ENCODE measurements at places on chromosomes 1 and 21.

DNA sequence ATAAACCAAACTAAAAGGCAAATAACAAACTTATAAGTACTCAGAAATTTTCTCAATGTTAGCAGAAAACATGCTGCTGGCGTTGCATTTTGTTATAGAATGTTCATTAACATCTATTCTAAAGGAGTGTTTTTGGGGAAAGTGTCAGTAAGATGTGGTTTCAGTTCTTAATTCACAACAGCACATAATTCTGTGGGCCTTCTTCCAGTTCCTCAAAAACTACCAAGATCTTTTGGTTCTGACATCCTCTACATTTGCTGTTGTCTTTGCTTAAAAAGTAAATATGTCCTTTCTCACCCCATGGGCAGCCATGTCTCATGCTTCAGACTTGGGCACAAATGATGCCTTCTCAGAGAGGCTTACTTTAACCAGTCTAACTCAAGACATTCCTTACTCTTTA is 152.5 kb downstream of the CDC7 start:
- DNase-seq, result no peak

DNA sequence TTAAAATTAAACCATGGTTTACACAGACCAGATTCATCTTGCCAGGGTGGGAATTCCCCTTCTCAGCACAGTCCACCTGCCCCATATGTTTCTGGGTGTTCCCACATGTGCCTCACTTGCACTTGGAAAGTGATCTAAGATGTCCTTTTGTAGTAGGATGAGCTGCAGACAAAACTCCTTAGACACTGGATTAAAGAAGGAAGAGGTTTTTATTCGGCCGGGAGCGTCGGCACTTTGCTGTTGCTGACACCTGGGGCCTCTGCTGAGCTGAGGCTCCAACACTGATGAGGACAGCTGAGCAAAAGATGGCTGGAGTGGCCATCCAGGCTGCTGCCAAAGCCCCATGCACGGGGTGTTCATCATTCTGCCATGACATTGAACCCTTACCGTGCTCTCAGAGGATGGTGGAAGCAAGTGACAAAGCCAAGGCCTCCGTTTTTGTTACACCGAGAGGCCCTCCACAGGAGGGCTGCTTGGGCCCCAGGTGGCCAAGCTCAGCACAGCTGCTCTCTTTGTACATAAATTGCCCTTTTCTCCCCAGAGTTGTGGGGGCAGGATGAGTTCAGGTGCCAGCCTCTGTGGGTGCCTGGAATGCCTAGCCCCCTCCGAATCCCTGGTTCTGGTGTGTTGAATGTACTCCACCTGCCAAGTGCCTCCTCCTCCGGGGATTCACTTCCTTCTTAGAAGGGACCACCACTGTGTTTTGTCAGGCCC is 7.3 kb upstream of the ACOT11 start:
- no peak for DNase-seq

- DNase-seq, result no peak
These were observed at the start of gene FCN3 for GRCh38 chr1:27374362-27375086. Gene FCN3, minus strand, starts transcription at chr1:27374824. Its CDS starts 6 bp downstream, at chr1:27374818.

GRCh38 chr1:6410248-6410893 is 9.3 kb downstream of the HES2 start:
- no peak for DNase-seq

- no peak for DNase-seq
These were observed 3.1 kb downstream of the CCDC190 start for GRCh38 chr1:162857850-162858249.

DNA sequence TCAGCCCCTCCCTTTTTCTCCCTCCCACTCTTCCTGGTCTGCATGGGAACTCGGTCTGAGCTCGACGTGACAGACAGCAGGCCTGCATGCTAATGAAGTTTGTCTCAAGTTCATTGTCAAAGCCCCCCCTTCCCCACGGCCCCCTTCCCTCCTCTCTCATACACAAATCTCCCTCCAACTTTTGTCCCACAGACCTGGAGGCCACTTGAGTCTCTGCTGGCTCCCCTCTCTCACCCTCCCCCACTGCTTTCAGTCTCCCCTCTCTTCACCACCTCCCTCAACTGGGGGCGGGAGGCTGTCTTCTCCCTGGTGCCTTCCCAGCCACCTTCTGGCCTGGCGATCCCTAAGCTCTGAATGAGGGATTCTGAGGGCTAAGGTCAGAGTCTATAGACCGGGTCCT is 61.3 kb downstream of the RHBG start:
- DNase-seq, result no peak

GRCh38 chr1:23193391-23194118 is 23.7 kb downstream of the HTR1D start:
- no peak for DNase-seq

GRCh38 chr21:39523399-39523798 is 71.6 kb downstream of the SH3BGR start:
- no peak for DNase-seq

DNA sequence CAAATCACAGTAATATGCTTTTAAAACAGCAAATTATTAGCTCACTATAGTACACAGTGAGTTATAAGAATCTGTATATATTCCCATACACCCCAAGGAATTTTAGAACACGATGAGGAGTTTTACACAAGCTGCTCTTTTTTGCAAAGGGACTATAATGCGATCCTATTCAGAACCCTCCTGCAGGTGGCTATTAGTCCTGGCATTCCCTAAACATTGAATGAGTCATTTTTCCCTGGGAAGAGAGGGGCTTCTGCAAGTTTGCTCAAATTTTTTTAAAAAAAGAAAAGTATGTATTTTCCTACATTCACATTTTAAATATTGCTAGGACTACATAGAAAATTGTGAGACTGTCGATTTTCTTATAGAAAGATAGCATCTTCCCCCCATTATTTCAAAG is 106.3 kb downstream of the COL11A1 start:
- DNase-seq, result no peak

GRCh38 chr21:19029816-19030215 is 626.2 kb upstream of the TMPRSS15 start:
- no peak for DNase-seq
